CD4-positive, alpha-beta T cell treated with Interleukin-2 at 100 ng/mL for 4 hours (primary cell): ENCODE measurements at places on chromosomes 7 and 10.

GRCh38 chr10:21926949-21927348, 76.6 kb downstream of the DNAJC1 start:
- no peak for DNase-seq

DNA sequence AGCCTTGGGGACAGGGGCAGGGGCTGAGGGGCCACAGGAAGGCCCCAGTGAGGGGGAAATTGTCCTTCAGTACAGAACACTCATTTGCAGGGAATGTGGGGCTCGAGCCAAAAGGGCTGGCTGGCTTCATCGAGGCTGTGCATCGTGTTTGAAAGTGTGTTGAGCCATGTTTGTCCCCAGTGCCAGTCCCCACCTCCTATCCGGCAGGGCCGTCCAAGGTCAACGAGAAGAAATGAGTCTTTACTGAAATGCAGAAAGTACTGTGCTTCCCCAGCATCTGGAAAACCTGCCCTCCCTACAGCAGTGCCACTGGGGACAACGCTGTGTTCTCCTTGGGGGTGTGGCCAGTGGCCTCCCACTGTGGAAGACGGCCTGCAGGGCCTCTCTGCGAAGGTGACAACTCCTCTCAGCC, 214.1 kb downstream of the KLF6 start:
- no peak for DNase-seq

DNA sequence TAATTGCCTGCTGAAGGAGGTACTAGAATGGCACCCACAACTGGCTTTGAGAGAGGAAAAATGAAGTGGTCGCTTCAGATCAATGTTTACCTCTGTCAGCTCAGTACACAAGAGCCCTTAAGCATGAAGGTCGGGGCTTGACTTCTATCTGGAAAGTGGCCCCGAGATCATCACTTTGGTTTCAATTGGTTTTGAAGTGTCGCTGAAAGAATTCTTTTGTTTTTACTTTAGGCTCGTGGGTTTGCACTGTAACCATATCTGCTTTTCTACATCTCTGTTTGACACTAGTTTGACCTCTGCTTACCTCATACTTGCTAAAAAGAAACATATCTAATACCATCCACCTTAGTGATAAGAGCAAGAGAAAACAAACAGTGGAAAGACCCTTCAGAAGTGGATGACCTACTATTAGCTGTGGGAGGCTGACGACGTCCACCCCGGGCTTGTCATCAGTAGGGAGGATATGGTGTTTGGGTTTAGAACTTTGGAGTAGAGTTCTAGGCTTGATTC, 361.8 kb downstream of the GATA3 start:
- DNase-seq: peak; percentile 80

DNA sequence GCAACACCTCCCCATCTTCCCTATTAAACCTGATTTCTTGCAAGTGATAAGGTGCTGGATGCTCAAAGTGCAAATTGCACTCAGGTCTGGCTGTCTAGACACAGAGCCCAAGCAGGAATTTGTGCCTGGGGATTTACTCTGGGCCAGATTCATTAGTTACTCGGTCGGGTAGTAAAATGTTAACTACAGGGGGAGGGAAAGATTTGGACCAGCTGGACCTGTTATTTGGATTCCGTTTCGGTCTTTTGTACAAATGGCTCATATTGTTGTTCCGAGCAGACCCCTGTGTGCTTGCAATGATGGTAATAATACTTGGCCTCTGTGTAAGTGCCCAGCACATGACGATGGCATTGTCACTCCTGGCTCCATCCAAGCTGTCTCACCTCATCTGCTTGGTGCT, 609.6 kb downstream of the KCNMA1 start:
- no peak for DNase-seq

GRCh38 chr10:125086691-125087090, 73.7 kb downstream of the CTBP2 start:
- no peak for DNase-seq

- no peak for DNase-seq
Measured at GRCh38 chr7:69269806-69270205, 328.5 kb upstream of the AUTS2 start.

- no peak for DNase-seq
Measured at GRCh38 chr10:93820434-93820833, 62.7 kb downstream of the LGI1 start.
